Stimulated activated CD8-positive, alpha-beta memory T cell treated with anti-CD3 and anti-CD28 coated beads, Interleukin-4, amount 100 ng/mL, for 4 hours (primary cell): ENCODE measurements at places on chromosomes 2 and 18.

DNA sequence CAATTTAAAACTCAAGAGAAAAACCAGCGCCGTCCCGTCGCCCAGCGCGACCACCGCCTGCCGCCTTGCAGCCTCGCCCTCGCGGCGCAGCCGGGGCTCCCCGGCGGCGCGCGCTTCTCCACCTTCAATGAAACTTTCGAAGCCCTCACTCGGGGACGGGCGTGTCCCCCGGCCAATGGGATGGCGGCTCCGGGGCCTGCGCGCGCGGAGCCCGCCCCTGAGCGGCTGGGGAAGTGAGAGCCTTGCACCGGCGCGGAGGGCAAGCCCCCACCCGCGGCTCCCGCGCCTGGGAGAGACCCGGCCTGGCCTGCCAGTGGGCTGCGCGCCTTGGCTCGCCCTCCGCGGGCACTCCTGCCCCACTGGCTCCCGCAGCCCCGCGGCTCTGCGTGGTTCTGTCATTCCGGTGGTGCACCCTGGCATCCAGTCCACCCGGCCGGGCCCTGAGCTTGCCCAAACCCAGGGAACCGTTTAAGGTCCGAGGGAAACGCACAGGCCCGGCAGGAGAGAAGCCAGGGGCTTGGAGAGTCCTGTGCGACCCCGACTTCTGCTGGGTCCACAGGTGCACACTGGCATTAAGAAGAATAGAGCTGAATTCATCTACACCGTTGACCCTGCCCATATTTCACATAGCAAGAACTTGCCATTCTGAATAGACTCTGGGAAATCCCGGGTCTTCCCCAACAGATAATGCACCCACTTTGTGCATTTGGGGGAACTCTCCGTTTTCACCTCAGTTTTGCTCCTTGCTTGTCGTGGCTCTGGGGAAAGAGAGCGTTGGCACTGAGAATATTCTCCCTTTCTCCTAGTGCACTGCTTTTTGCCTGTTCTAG lies at the start of gene PIEZO2:
Gene PIEZO2 (minus strand): TSS at position 129 of the 830 bp plus-strand sequence. CDS start 981 bp downstream, outside the sequence.
- no peak for DNase-seq

DNA sequence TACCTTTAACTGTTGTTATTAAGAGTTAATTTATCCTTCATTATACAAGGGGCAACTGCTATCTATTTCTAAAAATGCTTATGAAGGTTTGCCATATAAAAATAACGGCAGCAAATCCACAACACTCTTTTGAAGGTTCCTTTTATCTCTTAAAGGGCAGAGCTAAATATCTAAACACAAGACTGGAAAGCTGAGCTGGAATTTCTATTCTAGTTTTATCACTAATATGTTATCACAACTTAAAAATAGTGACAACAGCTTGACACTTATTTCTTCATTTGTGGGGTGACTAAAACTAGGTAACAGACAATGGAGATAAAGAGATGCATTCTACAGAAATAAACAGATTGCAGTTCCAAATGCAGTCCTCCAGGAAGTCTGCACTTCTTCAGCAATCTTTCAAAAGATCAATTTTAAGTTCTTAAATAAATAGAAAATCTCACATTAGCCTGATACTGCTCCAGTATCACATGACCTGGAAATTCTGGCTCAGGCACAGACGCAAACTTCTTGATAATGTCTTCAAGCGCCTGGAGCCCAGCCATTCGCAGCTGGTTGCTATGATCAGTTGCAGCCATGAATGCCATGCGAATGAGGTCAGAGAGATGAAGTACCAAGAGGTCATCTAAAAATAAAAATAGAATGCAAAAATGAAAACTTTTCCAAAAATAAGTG lies 54.0 kb upstream of the STRN start:
- DNase-seq = no peak

GRCh38 chr2:147499785-147500184 lies 345.0 kb upstream of the ACVR2A start:
- DNase-seq = no peak

DNA sequence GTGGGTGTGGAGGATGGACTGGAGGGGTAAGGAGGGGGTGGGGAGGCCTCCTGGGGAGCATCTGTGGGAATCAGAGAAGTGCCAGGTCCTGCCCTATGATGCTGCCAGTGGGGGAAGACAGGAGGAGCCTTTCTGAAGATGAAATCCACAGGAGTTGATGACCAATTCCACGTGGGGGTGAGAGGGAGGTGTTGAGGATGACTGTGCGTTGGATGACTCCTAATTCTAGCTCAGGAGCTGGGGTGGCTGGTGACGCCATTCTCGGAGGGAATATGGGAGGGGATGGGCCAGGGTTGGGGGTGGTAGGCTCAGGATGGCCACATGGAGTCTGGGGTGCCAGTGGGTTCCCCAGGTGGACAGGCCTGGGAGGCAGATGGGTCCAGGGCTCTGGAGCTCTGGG lies 32.3 kb downstream of the EMX1 start:
- no peak for DNase-seq

DNA sequence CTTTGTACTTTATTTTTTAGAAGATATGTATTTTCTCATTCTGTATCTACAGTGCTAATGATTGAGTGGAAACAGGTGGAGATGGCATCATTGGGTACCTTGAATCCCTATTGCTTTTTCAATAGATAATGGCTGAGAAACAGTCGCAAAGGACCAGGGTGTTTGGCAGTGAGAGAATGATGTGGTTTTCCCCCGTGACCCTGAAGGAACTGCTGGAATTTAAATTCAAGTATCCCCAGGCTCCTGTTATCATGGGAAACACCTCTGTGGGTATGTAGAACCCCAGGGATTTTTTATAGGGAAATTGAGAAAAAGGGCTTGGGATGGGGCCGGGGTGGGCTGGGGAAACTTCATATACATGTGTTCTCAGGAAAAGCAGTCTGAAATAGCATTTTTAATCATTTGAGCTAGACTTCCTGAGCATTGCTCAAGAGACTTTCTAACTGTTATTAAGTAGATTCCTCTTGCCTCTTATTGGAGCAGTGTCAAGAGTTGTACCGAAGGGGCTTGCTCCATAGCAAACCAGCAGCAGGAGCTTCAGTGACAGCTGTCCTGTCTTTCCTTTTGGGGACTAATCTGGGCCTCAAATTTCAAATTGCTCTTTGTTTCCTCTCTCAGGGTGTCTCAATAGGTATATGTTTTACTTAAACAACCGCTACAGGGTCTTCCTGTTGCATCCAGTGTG lies 18.9 kb downstream of the AOX1 start:
- no peak for DNase-seq

GRCh38 chr2:169734169-169734847 lies 676 bp downstream of the KLHL23 start:
- DNase-seq = no peak

GRCh38 chr18:29146068-29146467 lies 969.1 kb upstream of the CDH2 start:
- DNase-seq = no peak

- DNase-seq = no peak
Observed at GRCh38 chr2:46118656-46119371, 178.4 kb upstream of the EPAS1 start.

GRCh38 chr2:48723129-48723528 lies 32.4 kb downstream of the LHCGR start:
- no peak for DNase-seq

DNA sequence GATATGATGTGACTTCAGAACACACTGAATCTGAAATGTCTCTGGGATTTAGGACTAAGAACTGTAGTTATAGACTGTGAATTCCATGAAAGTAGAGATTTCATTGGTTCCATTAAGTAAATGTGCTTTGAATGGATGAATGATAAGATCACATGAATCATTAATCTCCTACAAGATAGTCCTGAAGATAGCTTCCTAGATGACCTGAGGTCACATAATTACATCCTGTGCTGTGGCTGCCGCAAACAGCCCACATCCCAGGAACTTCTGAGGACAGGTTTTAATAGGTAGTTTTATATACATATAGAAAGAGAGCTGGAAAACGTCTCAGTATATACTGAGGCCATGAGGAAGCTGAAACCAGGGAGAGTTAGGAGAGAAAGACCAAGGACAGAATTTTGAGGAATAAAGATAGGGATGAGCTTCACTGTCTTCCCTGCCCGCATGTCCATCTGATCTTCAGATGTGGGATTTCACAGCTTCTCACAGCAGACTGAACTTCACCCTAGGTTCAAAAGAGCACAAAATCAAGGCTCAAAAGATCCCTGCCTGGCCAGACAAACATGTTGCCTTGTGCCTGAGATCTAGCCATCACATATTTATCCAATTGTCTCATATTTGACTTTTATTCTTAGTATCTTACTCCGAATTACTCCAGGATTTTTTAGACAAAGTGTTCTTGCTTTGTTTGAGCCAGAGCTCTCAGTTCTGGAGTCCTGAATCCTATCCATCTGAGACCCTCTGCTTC lies 188.2 kb downstream of the IRS1 start:
- no peak for DNase-seq

DNA sequence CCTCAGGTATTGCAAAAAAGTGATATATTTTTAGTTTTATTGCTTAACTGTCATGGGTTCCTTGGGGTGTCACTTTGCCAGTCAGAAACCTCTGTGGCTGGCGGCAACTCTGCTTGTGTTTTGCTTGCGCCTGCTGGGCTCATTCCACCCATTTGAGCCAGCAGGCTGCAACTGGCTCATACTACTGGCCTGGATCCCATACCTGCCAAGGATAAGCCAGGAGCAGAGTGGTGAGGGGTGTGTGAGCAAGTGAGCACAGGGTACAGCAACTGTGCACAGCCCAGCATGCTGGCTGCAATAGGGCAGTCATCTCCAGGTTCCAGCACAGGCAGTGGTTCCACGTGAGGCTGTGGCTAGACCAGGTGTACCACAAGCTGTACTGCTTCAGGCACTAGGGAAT lies 687.5 kb downstream of the NYAP2 start:
- no peak for DNase-seq

- DNase-seq = no peak
Observed at GRCh38 chr2:238841542-238842164, 6.2 kb upstream of the TWIST2 start.

DNA sequence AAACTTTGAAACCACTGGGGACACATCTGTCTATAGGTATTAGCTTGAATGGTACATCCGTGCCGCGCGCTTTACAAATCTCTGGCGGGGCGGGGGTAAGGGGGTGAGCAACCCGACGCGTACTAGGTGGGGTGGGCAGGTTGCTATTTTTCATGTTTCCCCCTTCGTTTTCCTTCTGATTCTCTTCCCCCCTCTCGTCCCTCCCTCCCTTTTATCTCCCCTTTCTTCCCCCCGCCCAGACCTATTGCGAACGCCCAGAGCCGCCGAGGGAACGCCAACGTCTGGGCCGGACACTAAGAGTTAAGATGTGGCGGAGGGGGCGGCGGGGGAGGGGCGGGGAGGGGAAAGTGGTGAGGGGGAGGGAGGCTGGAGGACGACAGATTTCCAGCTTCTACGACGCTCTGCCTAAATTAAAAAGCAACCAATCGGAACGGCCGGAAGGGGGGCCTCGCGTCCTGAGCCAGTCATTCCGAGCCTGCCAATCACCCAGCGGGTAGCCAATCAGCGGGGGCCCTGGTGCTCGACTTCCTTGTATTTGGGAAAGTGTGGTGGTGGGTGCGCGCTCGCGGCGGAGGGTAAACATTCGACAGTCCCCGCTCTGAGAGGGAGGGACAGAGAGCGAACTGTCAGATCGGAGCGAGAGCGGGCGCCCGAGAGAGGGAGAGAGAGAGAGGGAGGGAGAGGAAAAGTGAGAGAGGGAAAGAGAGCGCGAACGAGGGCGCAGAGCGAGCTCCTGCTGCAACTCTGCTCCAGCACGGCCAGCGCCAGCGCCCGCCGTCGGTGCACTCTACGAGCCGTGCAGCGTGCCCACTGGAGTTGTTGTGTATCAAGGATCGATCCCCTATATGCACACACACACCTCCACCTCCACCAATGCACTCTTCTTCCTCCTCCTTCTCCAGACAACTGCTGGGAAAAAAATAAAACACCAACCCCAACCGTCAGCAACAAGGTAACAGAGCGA lies at the start of gene POU3F3:
Gene POU3F3 (plus strand): TSS at position 582 of the 964 bp plus-strand sequence. CDS start 1,396 bp downstream, outside the sequence.
- peak; percentile 17 for DNase-seq

- no peak for DNase-seq
Observed at GRCh38 chr2:67076239-67076624, 320.9 kb upstream of the ETAA1 start.

GRCh38 chr2:55703350-55703749 lies 9.7 kb upstream of the PNPT1 start:
- DNase-seq = no peak

GRCh38 chr18:79818036-79818435 lies 20.3 kb downstream of the KCNG2 start:
- DNase-seq = no peak

DNA sequence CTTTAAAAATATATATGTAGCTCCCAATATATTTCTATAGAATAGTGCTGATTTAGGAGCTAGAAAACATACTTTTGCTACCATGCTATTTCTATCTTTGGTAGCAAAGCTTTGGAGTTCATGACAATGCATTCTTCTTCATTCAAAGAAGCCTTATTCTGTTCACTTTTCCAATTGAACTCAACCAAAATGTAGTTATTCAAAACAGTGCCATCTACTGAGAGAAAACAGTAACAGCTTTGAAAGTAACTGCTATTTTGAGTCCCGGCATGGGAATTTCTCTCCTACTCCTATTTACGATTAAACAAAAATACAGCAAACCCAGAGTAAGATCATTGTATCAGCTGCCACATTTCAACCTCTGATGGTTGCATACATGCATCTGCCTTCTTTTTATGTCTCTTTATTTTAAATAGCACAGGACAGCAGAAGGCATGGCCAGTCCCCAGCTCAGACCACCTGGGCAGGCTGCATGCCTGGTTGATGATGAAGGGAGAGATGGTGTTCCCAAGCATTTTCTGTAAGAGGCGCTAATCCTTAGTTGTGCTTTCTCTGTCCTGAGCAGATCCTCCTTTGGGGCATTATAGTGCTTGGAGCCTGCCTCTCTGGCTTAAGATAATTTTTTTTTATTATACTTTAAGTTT lies 69.7 kb upstream of the SULT1C3 start:
- DNase-seq = no peak

DNA sequence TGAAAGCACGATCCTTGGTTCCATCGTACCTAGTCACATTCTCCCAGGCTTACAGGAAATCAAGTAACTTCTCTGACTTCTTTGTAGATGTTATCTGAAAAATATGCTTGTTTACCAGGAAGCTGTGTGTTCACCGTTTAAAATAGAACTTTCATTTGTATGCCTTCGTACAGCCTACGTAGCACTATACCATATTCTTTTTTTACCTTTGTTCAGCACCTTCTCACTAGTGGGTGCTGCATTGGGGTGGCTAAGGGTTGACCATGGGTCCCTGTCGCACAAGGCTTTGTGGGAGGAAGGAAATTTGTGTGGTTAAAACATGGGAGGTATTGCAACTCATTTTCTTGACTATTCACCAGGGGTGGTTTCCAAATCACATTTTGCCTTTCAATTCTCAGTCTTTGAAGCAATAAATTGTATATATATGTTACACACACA lies 16.6 kb downstream of the MALT1 start:
- DNase-seq = peak; percentile 24

DNA sequence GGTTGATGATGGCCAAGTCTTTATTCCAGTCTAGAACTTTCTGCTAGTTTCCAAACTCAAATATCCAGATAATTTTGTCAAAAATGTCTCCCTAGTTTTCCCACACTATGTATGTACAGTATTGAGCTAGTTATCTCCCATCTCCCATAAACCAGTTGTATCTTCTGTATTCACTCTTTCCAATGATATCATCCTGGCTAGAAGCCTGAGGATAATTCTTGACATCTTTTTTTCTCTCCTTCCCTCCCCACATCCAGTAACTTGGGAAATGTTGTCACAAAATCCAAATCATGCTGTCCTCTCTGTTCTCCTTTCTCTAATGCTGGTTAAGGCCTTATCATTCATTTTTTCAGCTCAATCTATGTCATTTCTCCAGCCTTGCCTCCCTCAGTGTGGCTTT lies 553.8 kb upstream of the FANCL start:
- DNase-seq = no peak
